Right renal cortex interstitium (tissue), 3 donors: ENCODE measurements at places on chromosomes 5 and 9. TPM values are rescaled to one million over a fixed set of nuclear protein-coding genes. Genes with fewer than 3 reads are reported as not detected.

The PCDH12 gene
- polyA plus RNA-seq: 17.0 TPM

- no peak for DNase-seq
These were observed 105.5 kb downstream of the TLR4 start for GRCh38 chr9:117809751-117810150.

GRCh38 chr9:4258320-4259090 lies 41.4 kb downstream of the GLIS3 start:
- DNase-seq: no peak

- DNase-seq: no peak
These were observed 51.6 kb downstream of the AHRR start for GRCh38 chr5:372996-373709.

- DNase-seq: no peak
These were observed 47.1 kb upstream of the MATR3 start for GRCh38 chr5:139246394-139246793.
